ENCODE measurements at places on chromosomes 2 and 18.

- DNase-seq = no peak
These were observed 540.1 kb upstream of the ID2 start for GRCh38 chr2:8141780-8142179.

GRCh38 chr2:45000921-45001868 is 8.1 kb downstream of the SIX2 start:
- DNase-seq = no peak

GRCh38 chr2:140013545-140014203 is 1233.5 kb upstream of the NXPH2 start:
- no peak for DNase-seq

DNA sequence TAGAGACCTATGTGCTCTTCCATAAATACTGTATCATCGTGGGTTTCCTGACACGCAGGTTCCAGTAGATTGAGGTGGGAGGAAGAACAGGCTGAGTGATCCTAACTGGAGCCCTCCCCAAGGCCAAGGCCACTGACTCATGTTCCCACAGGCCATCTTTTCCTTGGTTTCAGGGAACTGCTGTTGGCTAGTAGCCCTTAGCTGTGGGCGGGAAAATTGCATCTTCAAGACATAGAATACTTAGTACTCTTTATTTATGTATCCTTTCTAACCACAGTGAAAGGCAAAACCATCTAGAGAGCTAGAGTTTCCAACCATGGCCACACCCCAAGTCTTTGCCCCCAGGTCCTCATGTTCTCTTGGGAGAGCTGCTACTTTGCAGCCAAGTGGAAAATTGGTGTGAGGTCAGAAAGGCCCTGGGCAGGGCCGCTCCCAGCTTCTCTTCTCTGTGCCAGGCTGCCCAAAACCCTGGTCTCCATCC is 55.9 kb downstream of the COPS8 start:
- DNase-seq = no peak

GRCh38 chr2:99444222-99444621 is 45.6 kb downstream of the REV1 start:
- no peak for DNase-seq

GRCh38 chr2:220585241-220585640 is 957.8 kb downstream of the SLC4A3 start:
- DNase-seq = no peak

DNA sequence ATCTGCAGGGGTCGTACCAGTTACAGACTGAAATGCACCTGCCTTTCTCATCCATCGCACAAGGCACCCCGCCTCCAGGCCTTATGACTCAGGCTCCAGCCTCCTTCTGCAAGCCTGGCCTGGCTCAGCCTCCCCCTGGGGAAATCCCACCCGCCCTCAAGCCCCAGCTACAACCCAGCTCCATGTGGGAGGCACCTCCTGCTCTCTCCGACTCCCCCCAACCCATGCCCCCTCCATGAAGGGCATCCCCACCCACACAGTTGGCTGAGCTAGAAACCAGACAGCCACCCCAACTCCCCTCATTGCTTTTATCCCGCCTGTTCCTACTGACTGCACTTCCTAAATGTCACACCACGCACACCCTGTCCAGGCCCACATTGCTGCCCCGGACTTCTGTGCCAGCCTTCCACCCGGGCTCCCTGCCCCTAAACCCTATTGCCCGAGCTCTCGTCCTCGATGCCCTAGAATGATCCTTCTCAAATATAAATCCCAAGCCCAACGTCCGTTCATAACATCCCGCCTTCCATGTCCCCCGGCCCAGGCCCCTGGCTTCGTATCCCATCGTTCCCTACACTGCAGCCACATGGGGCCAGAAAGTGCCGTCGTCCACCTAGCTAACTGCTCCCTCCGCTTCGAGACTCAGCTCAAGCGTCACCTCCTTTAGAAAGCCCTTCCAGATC is 9.9 kb downstream of the DNMT3A start:
- no peak for DNase-seq

DNA sequence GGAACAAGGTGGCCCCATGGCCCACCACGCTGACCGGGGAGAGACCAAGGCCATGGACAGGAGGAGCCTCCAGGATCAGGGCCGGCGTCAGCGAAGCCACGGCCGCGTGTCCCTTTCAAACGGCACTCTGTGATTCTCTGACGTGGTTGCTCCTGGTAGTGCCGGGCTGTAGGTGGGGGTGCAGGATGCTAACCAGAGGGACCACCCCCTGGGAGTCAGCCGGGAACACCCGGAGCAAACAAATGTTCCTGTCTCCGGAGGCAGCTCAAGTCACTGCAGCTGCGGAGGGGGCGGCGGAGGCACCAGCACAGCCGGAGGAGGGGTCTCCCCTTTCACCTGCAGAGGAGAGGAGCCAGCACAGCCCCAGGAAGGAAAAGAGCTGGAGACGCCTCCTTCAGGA is 750.6 kb upstream of the SALL3 start:
- no peak for DNase-seq

DNA sequence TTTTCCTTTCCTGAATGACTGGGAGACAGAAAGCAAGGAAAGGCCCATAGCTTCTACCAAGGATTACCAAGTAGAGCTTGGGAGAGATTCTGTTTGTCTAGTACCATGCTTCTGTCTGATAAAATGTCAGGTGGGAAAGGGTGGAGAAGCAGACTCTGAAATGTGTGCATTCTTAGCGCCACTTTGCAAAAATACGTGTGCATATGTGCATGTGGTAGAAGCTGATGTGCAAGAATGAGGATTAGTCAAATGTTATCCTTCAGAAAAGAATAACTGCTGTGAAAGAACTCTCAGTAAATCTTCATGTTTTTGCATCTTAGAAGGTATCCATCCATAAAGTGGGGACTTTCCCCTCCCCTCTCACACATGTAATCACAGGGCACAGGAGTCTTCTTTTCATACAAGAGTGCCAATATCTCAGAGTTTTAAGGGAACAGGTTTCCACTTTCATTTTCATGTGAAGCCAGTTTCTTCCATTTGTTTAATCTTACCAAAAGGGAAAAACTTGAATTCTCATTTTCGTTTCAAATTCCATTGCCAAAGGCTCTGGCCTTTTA is 15.4 kb upstream of the DGKD start:
- DNase-seq = no peak

DNA sequence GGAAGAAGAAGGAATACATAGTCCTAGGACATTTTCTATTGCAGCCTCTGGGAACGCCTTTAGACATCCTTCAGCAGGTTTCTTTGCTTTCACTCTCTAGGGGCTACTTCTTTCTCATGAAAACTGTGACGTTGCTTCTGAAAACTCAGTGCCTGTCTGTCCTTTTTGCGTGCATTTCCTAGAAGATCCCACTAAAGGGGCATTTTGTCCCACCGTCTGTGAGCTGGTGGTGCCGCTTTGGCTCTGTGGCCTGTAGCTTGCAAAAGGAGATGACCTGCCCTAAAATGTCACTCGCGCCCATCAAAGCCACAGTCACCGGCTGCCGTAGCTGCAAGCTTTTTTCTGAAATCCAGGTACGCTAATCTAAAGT is 579 bp downstream of the STAT4 start:
- peak; percentile 16 for DNase-seq

- no peak for DNase-seq
These were observed 76.3 kb downstream of the DDX1 start for GRCh38 chr2:15667809-15668556.

All from activated CD4-positive, alpha-beta T cell treated with anti-CD3 and anti-CD28 coated beads, Interleukin-2, amount 50 U/mL, for 24 hours (primary cell).